CD4-positive, CD25-positive, alpha-beta regulatory T cell (primary cell): ENCODE measurements at places on chromosomes 1 and 21. TPM values are rescaled to one million over a fixed set of nuclear protein-coding genes. Genes with fewer than 3 reads are reported as not detected.

DNA sequence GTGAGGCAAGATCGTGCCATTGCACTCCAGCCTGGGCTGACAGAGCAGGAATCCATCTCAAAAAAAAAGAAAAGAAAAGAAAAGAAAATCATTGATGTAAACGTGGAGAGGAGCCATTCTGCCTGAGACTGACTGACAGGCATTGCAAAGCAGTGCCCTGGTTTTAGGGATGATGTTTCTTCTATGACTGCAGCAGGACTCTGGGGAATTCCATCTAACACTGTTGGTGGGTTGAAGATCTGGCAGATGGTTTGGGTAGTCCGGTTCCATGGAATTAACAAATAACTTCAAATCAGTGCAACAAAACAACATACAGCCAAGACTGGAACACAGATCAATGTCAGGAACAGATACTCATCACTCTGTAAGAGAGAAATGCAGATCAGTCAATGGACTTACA, 17.8 kb upstream of the LAMC2 start:
- no peak for DNase-seq

- no peak for DNase-seq
These were observed 95.1 kb downstream of the LIPI start for GRCh38 chr21:14115646-14116045.

DNA sequence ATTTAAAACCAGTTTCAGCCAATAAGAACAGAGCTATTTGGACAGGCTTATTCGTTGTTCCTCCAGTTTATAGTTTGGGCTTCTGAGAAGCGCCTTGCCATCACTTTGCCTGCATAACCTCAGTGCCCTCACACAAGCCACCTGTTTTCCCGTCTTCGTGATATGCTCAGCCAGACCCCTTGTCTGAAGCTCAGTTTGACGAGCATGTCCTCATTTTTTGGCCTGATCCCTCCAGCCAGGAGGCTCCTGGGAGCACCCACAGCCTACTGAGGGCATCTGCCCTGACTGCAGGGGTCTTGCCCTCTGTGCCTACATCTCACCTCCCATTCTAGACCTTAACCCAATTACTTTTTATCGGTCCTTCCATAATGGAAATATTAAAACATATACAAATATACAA, 95.3 kb downstream of the ADARB1 start:
- DNase-seq: no peak

Gene GBP7
- polyA plus RNA-seq: 0.11 TPM

Gene TXNIP
- polyA plus RNA-seq: 2,637 TPM

Gene THEM5
- 0.25 TPM for polyA plus RNA-seq
